ENCODE measurements at places on chromosomes 16 and 17.

DNA sequence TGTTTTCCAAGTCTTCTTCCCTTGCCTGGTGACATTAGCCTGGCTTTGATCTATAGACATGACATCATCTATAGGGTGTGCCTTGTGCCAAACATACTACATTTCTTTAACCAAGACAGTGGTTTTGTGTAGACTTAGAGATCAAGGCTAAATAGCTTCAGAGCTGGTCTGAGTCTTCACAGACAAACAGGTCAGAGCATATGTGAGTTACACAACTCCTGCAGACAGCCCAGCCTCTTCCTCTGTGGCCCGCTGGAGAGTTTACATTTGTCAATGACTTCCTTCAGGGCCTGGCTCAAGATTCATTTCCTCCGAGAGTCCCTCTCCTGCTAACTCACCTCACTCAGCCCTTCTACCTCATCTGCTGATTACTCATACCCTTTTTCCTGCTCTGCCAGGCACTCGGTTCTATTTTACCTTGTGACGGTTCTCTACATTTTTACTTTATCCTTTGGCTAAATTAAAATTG is 73.1 kb upstream of the TANC2 start:
- peak; percentile 19 for DNase-seq

DNA sequence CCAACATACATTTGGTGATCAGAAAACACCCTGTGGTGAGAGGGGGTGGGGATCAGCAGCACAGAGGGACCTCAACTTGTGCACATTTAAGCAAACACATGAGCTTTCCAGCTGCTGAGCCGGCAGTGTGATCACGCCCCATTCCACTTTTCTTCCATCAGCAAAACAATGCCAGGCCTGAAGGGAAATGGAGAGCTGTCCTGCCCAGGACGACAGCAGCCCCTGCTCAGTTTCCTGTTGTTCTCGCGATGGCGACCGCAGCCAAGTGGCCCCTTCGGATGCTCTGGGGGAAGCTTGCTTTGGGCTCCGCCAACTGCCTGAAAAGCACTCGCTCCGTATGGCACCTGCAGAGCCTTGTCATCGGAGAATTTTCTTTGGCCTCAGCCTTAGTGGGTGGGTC is 272.3 kb downstream of the FOXL1 start:
- no peak for DNase-seq

- no peak for DNase-seq
Observed at GRCh38 chr16:57949595-57950238, 21.2 kb downstream of the CNGB1 start.

GRCh38 chr17:9729034-9729650 is 62.2 kb downstream of the DHRS7C start:
- DNase-seq: no peak

DNA sequence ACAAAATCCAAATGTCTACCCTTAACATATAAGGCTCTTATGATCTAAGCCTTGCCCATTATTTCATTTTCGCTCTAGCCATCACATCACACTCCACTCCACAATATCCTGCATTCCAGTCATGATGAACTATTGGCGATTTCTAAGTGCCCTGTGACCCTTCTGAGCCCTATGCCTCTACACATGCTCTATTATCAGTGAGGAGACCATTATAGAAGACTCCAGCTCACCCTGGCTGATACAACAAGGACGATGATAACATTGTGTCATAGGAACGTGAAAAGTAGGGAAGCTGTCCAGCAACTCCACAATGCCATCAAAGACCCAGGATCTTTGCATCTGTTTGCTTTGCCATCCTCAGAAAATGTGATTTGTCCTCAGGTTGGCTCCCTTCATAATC is 29.6 kb upstream of the GNAO1 start:
- DNase-seq: no peak

GRCh38 chr16:77662246-77662645 is 60.1 kb upstream of the NUDT7 start:
- no peak for DNase-seq

DNA sequence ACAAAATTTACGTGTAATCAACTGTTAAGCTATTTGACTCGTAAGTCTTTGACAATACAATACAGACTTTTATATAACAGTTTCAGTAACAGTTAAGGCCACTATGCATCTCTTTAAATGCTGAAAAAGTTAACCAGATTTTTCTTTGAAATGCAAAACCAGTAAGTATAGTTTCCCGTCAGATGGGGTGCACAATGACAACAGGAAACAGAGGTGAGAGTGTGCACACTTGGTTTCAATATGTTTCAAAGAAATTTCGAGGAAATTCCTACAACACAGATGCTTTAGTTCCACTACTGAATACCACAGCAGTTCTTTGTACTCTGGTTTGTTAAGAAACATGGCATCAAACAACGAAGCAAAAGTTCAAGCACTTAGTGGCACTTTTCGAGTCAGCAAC is 48.4 kb downstream of the RNF157 start:
- peak; percentile 62 for DNase-seq

GRCh38 chr16:3023415-3023668 is 400 bp downstream of the HCFC1R1 start:
- peak; percentile 41 for DNase-seq

DNA sequence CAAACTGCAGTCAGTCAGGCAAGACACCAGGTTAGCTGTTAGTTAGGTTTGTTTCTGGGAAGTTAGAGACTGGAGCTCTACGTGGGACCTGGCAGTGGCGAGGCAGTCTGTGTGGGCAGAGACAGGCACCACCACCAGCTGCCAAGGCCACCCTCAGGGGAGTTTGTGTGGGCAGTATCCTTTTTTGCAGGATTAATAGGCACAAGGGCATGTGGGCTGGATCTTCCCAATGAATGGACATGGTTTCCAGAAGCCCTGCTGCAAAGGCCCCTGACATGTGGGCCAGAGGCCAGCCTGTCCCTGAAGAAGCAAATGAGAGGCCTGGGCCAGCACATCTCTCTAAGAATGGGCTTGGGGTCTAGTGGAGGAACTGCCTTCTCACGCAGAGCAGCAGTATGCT is 19.2 kb upstream of the SREBF1 start:
- DNase-seq: no peak

GRCh38 chr17:36188891-36189306 is 7.7 kb downstream of the CCL3L1 start:
- peak; percentile 34 for DNase-seq

GRCh38 chr17:8914554-8914953 is 47.1 kb upstream of the PIK3R6 start:
- DNase-seq: no peak

DNA sequence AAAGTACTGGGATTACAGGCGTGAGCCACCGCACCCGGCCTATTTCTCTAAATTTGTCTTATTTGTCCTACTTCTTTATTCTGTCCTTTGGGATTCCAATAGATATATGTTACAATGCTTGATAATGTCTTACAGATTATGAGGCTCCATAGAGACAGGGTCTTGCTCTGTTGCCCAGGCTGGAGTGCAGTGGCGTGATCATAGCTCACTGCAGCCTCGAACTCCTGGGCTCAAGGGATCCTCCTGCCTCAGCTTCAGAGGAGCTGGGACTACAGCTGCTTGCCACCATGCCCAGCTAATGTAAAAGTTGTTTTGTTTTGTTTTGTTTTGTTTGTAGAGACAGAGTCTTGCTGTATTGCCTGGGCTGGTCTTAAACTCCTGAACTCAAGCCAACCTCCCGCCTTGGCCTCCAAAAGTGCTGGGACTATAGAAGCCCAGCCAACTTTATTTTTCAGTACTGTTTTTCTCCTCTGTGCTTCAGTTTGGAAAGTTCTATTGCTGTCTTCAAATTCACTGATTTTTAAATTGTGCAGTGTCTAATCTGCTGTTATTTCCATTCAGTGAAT is 10.3 kb downstream of the ANKRD13B start:
- no peak for DNase-seq

- DNase-seq: no peak
Observed at GRCh38 chr17:38748149-38748891, at the start of gene PCGF2. Gene PCGF2, minus strand, starts transcription at chr17:38748336. Its CDS starts 7,934 bp downstream, at chr17:38740402.

DNA sequence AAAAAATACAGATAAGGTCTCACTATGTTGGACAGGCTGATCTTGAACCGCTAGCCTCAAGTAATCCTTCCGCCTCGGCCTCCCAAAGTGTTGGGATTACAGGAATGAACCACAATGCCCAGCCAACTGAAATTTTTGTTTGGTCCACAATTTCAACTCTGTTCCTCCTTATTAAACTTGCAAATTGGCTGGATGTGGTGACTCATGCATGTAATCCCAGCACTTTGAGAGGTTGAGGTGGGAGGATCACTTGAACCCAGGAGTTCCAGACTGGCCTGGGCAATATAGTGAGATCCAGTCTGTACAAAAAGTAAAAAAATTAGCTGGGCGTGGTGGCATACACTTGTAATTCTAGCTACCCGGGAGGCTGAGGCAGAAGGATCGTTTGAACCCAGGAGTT is 13.4 kb downstream of the ARSG start:
- no peak for DNase-seq

DNA sequence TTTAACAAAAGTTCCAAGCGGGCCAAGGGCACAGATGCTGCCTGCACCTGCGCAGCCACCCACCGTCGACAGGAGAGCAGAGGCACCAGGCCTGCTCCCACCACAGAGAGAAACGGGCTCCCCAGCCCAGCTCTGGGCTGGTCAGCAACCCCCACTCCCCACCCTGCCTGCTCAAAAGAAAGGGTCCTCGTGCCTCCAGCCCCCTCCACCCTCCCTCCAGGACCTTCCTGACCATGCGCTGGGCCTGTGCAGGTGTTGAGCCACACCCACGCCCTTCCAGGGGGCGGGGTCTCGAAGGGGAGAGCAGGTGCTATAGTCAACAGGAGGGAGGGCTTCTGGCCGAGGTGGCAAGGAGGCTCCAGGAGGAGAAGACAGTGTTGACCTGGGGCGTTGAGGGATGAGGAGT is 25.3 kb downstream of the ZNF778 start:
- DNase-seq: no peak

GRCh38 chr17:10661437-10661836 is 4.3 kb upstream of the MYH3 start:
- DNase-seq: no peak

GRCh38 chr16:66856801-66857200 is 12.6 kb downstream of the CA7 start:
- no peak for DNase-seq

GRCh38 chr16:48887646-48888210 is 277.7 kb upstream of the N4BP1 start:
- DNase-seq: no peak

DNA sequence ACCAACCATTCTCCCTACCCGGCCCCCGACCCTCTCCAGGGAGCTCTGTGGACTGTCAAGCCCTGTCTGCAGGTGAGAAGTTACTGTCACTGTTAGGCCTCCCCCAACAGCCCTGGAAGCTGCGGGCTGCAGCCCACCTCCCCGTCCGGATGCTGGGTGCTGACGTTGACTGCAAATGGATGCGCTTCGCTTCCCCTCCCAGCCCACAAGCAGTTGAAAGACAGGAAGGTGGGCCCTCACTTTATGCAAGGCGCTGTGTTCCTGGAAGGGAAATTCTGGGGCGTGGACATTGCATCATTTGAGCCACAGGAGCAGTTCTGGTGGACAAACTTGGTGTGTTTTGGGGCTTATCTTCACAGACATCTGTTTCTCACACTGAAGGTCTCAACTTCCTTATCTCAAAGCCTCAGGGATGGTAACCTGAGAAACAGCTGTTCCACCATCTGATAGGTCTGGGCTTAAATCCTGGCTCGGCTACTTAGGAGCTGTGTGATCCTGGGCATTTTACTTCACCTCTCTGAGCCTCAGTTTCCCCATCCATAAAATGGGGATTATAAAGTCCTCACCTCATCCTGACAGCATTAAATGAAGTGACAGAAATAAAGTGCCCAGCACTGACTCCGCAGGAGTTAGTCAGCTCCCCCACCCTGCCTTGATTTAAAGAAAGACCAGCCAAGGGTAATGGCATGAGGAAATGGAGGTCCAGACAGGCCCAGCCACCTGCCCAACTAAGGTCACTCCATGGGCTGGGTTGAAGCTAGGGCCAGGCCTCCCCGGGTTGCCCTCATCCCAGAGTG is 4.6 kb upstream of the DRC7 start:
- peak; percentile 53 for DNase-seq

- DNase-seq: no peak
Observed at GRCh38 chr16:50679266-50679665, 1.8 kb downstream of the SNX20 start.

GRCh38 chr16:87828907-87829621 is 40.2 kb downstream of the SLC7A5 start:
- DNase-seq: no peak

DNA sequence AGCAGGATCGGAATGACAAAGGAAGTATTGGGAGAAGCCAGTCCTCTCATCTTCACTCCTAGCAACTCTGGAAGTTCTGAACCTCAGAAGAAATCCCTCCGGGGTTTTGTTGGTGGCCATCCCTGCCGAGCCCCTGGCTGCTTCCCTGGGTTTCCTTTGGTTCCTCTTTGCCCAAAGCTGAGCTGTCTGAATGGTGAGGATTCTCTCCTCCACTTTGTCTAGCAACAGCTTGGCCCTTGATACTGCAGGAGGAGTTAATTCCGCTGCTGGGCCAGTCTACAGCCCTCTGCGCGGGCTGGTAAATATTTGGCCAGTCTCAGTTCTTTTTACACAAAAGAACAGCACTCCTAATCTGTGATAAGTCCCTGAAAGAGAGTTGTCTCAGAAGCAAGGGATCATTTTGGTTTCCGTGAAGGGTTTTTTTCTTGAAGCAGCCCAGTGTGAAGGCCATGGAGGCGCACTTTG is 170.9 kb downstream of the RAB11FIP4 start:
- no peak for DNase-seq

GRCh38 chr17:78494696-78495330 is 82.4 kb downstream of the DNAH17 start:
- DNase-seq: no peak

DNA sequence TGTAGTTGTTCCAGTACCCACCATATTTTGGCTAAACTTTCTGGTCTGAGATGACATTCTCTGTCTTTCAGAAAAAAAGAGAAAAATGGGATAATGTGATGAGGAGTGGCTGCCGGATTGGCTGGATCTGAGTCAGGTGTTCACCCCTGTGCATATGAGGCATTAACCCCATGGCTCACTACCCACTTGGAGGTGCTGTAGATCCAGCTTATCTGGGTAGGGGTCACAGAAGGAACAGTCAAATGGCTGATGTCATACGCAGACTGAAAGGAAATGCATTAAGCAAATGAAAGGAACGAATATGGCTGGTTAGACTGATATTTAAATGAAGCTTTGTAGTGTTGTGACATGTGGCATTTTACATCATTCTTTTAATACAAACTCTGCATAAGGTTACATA is 17.3 kb downstream of the MAP2K6 start:
- DNase-seq: no peak

DNA sequence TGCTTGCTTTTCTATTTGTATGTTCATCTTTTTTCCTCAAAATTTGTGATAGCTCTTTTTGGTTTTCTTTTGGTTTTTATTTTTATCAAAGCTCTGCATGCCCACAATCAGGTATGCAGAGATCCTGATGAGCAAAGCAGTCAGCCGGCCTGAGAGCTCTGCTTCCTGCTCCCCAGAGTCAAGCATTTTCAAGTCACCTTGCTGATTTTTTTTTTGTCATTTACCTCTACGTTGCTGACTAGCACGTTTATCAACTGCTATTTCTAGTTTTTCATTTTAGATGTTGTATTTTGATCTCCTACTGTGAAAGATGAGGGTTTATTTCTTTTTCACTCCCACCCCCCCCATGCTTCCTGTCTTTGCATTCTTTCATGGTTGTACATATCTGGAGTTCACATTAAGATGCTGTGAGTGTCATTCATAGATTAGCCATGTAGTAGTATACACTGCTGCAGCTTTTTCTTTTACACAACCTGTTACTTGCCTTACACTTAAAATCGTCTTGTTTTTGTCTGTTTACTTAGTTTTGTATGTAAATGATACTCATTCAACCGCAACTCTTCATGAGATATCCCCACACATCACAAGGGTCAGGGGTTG is 196.2 kb downstream of the LGALS9B start:
- DNase-seq: peak; percentile 53

- DNase-seq: no peak
Observed at GRCh38 chr17:44979426-44979995, 11.4 kb upstream of the C1QL1 start.

GRCh38 chr17:75602644-75603043 is 15.0 kb downstream of the MYO15B start:
- DNase-seq: no peak

Data from CD4-positive, alpha-beta T cell treated with Interleukin-6 for 4 hours (primary cell).